ENCODE measurements at places on chromosomes 16 and 17. TPM values are rescaled to one million over a fixed set of nuclear protein-coding genes. Genes with fewer than 3 reads are reported as not detected.
A peak's percentile ranks its signal among the peaks of the same experiment; 100 is the strongest.

The EFNB3 gene
- total RNA-seq = 0.15 TPM

The FA2H gene
- total RNA-seq = 4.7 TPM

The RNF157 gene
- 1.3 TPM for total RNA-seq

The SLC5A11 gene
- 1.0 TPM for total RNA-seq

- DNase-seq = no peak
Observed at GRCh38 chr16:58109330-58109729, 19.9 kb downstream of the CFAP20 start.

DNA sequence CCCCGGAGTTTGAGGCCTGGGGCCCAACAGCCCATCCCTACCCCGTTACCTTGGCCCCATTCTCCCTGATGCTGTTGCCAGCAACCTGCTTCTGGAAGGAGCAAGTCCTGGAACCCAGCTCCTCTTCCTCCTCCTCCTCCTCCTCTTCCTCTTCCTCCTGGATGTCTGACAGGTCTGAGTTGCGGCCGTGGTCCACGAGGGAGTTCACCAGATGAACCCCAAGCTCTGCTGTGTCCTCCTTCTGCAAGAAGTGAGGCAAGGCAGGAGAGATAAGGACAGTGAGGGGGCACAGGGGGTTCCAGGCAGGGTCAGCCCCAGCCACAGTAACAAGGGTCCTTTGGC is 18.7 kb downstream of the TSPOAP1 start:
- no peak for DNase-seq

GRCh38 chr17:78305801-78306200 is 54.1 kb downstream of the SOCS3 start:
- DNase-seq = no peak

- peak; percentile 52 for DNase-seq
Observed at GRCh38 chr17:76735586-76736348, 1.4 kb downstream of the SRSF2 start.

- no peak for DNase-seq
Observed at GRCh38 chr16:704552-705380, 835 bp downstream of the FBXL16 start.

DNA sequence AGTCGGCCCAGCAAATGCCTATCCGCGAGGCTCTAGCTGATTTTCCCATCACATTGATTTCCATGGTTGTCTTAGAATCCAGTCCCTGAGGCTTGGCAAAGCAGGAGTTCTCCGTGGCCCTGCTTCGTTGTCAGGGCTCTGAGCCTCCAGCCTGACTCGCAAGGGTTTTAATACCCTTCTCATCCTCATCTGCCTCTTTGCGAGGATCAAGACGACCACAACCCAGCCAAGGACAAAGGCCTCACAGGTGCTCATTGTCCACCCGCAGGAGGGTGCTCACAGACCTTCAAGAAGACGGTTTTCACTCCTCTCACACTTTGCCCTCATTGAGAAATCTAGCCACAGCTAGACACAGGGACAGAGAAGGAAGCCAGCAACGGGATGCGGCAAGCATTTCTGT is 610.8 kb downstream of the KCNJ18 start:
- DNase-seq = no peak

All from OCI-LY7 (cell line).